ENCODE measurements at places on chromosomes 2 and 18. TPM values are rescaled to one million over a fixed set of nuclear protein-coding genes. Genes with fewer than 3 reads are reported as not detected.

Gene RFTN2
- 5.3 TPM for total RNA-seq

Gene RGPD8
- total RNA-seq, result 23.9 TPM

Gene GAL3ST2
- not detected for total RNA-seq

Gene ZNF385B
- 0.82 TPM for total RNA-seq

Gene ELMOD3
- total RNA-seq, result 76.6 TPM

Gene CARF
- 13.1 TPM for total RNA-seq

Gene ABI2
- total RNA-seq, result 22.7 TPM

Gene LAPTM4A
- 248 TPM for total RNA-seq

Gene MGAT5
- total RNA-seq, result 52.3 TPM

Gene ATOH8
- 62.1 TPM for total RNA-seq

Measured in omental fat pad (tissue), 4 donors.